Chondrocyte (in vitro differentiated cells): ENCODE measurements at places on chromosomes 16 and 17. TPM values are rescaled to one million over a fixed set of nuclear protein-coding genes. Genes with fewer than 3 reads are reported as not detected.

GRCh38 chr16:56637814-56638750 is at the start of gene MT1A:
MT1A (plus strand) TSS chr16:56638666; CDS start chr16:56638739, 73 bp downstream.
- no peak for DNase-seq

DNA sequence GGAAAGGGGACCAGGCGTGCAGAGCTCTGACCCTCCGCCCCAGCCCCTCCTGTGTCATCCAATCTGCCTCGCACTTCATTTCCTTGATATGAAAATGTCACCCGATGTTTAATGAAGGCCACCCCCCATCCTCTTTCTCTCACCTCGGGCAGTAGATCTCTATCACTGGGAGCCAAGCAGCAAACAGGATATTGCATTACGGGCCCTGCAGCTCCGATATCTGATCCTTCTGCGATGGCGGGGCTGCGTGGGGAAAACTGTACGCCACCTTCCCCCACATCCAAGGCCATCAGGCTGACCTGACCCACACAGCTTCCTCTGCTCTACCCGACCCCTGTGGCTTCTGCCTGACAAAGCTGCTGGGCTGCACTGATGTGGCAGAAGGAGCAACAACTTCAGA is 74.9 kb downstream of the DYNLRB2 start:
- no peak for DNase-seq

- DNase-seq = no peak
Measured at GRCh38 chr16:3001316-3001715, 11.4 kb upstream of the CLDN9 start.

- DNase-seq = no peak
Measured at GRCh38 chr16:75580-76501, 2.2 kb upstream of the MPG start.

- no peak for DNase-seq
Measured at GRCh38 chr17:50212121-50212843, 10.9 kb upstream of the COL1A1 start.

DNA sequence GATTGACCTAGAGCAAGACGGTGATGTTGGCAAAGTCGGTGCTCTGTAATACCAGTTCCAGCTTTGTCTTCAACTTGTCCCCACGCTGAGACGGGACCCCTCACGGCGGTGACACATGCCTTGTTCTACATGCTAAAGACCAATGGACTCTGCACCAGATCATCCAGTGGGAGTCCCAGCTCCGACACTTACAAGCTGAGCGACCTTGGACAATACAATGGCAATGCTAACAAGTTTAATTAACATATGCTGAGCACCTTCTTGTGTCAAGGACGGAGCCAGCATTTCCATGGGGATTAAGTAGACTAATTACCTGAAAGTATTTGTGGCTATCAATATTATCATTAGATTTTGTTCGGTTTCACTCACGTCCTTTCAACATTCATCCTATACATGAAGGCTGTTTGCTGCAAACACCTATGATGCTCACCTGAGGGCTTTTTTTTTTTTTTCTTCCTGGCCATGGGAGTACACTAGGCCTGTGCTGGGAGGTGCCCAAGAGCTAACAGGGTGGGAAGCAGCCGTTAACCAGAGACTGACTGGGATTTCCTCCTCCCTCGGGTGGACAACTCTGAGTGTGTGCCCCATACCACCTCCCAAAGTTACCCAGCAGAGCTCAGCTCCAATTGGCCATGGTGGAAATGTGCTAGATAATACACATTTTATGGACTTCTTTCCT is 308.6 kb upstream of the ZFHX3 start:
- DNase-seq = no peak

DNA sequence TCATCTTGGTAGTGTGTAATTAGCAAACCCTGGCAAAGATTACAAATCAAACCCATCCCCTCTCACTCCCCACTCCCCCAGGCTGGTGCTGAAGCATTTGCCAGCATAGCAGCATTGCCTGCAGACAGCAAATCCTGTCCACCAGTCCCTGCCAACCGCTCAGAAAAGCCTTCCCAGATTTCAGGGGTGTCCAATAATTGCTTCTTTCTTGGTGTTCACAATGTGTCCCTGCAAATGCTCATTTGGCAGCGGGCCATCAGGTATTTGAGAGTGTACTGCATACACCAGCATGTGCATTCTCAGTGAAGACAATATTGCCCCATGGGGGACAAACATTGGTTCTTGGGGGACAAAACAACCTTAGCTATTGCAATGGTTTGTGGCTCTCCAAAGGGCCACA is 28.2 kb downstream of the ORC6 start:
- no peak for DNase-seq

DNA sequence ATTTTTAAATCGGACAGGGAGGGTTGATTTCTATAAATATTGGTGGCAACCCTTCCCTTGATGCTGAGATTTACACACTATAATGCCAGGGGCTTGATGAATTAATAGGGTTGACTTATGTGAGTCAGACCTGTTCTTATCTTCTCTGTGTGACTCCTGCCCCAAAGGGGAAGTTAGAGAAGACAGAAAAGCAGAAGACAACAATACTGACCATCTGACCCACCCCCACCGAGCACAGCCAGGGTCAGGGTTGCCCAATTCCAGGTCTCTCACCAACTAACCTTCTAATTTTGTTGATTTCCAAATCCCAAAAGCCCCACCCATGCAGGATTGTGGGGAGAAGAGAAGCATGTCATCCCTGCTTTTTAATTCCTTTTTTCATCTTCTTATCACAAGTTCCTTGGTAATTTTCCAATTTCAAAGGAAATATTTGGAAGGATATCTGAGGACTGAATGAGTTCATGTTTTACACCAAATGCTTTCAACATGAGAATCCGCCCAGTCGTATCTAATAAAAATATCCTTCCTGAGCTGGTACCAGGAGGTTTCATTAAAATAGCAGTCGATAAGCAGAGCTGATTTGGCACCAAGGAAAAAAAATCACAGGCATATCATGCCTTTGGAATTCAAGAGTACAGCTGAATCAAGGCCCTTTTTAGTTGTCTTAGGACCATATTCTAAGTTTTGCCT is 603.4 kb upstream of the CDH11 start:
- DNase-seq = no peak

DNA sequence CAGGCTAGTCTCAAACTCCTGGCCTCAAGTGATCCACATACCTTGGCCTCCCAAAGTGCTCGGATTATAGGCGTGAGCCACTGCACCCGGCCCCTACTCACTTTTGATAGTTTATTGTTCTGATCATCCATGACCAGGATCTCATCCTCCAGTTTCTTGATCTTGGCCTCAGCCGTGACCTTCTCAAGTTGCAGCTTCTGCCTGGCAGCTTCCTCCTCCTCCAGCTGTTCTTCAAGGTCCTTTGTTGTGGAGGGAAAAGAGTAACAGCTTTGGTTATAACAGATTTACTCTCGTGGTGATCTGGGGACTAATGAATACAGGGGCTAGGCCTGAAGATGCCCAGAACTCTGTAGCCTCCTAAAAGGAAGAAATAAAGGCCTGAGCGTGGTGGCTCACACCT is 89.9 kb downstream of the NDE1 start:
- DNase-seq = no peak

DNA sequence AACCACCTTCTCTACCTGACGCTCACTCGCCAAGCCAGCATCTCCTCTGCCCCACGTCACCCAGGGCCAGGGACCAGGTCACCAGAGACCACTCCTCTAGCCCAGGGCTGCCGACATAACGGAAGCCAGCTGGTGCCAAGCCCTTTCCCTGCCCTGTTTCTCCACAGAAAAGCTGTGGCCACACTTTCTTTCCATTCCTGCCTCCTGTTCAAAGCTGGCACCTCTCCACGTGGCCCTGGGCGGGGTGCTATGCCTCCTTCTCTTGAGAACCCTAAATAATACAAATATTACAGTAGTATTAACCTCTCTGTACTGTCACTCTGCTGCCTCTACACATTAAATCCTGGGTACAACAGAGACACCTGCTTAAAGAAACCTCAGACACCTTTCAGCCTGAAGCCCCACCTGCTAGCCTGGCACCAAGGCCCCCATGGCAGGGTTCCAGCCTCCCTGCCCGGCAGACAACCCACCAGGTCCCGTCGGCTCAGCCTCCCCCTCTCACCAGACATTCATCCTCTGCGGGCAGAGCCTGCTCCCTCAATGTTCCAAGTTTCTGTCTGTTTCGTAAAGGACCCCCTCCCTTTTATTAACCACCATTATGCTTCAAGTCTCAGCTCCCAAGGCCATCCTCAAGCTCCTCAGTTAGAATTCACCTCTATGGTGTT is 62.3 kb downstream of the TIMM22 start:
- DNase-seq = peak; percentile 54

GRCh38 chr17:63075969-63076368 is 109.9 kb downstream of the TANC2 start:
- no peak for DNase-seq

- no peak for DNase-seq
Measured at GRCh38 chr16:82358161-82358560, 188.1 kb upstream of the MPHOSPH6 start.

GRCh38 chr17:81706757-81707624 is 3.8 kb downstream of the MRPL12 start:
- no peak for DNase-seq

- no peak for DNase-seq
Measured at GRCh38 chr17:17549732-17550366, 41.7 kb downstream of the PEMT start.

DNA sequence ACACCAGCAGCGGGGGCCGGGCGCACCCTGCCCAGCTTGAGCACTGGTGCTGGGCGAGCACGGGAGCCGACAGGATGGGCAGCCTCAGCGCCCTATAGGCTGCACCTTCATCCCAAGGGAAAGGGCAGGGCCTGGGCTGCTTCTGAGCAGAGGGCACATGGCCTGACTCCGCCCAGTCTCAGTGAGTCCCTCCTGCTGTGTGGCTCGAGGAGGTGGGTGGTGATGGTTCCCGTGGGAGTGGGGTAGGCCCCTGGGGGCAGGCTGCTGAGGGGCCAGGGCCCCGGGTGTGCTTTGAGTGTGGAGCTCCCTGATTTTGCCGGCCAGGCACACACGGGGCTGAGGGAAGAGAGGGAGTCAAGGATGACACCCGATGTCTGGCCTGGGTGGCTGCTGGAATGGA is 37.9 kb downstream of the TSC2 start:
- no peak for DNase-seq

- peak; percentile 93 for DNase-seq
Measured at GRCh38 chr17:62703261-62703775, 75.8 kb downstream of the MRC2 start.

DNA sequence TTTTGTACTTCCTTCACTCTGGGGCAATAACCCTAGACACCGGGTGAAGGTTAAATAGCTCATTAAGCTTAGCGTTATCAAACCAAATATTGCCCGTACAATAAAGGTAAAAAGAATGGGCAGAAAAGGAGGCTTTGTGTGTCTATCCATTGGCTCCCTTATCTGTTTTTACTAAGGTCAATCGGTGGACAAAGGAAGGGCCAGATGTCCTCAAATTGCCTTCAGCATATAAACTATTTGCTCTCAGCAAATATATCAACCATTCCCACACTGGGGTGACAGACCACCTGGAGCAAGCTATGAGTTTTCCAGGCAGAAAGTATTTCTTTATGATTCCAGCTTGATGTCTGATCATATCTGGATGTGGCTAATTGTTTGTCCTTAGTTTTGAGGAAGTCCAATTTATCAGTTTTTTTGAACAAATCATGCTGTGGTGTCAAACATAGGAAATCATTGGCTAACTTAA is 25.3 kb upstream of the WIPI1 start:
- no peak for DNase-seq

GRCh38 chr17:6487251-6488007 is 43.2 kb downstream of the PIMREG start:
- peak; percentile 62 for DNase-seq

GRCh38 chr17:32783602-32784001 is 93.3 kb downstream of the MYO1D start:
- no peak for DNase-seq

- DNase-seq = no peak
Measured at GRCh38 chr17:67862614-67863217, 37.4 kb downstream of the BPTF start.

DNA sequence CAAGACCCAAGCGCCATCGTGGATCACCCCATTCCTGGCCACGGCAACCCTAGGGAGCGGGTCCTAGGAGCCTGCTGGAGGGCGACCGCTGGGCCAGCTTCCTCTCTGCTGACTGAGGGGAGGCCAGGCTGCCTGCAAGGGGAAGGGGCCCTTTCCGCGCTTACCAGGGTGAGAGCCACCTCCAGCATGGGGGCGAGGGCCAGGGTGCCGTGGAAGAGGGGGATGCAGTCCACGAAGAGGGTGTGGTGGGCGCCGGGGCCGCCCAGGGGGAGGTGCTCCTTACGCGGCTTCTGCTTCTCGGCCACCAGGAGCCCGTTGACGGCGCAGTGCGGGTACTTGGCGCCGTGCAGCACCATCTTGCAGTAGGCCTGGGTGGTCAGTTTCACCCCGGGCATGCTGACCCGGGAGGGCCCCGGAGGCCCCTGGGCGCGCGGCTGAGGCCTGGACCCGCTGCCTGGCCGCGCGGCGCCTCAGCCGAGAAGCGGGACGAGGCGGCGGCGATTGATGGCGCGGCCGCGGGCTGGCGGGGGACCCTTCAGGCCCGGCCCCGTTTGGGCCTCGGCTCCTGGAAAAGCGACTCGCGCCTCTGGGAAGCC is 345 bp downstream of the EMC8 start:
- no peak for DNase-seq

GRCh38 chr17:20994779-20995149 is 48.0 kb downstream of the USP22 start:
- no peak for DNase-seq

DNA sequence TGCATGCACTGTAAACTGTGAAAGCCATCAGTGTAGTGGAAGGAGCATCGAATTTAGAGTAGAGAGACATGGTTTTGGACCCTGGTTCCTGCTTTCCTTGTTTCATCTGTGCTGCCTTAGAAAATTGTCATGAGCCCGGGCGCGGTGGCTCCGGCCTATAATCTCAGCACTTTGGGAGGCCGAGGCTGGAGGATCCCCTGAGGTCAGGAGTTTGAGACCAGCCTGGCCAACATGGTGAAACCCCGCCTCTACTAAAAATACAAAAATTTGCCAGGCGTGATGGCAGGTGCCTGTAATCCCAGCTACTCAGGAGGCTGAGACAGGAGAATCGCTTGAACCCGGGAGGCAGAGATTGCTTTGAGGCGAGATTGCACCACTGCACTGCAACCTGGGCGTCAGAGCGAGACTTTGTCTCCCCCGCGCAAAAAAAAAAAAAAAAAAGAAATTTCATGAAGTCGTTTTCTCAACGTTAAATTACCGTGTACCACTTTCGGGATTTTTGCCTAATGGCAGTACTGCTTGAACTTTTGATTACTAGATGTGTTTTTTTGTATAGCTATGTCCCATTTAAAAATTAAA is 912 bp downstream of the COQ7 start:
- DNase-seq = no peak

- DNase-seq = no peak
Measured at GRCh38 chr17:61063528-61063927, 336.1 kb upstream of the TBX2 start.

DCTN5 gene
- 65.9 to 69.8 TPM (median 68.0 TPM) in 3 replicates for total RNA-seq

ADORA2B gene
- total RNA-seq = 4.6 to 9.7 TPM (median 9.6 TPM) in 3 replicates

CCNF gene
- total RNA-seq = 4.9 to 7.7 TPM (median 7.6 TPM) in 3 replicates

CCL23 gene
- total RNA-seq = not detected in 3 replicates

CIBAR2 gene
- not detected in 3 replicates for total RNA-seq

STXBP4 gene
- total RNA-seq = 8.7 to 18.6 TPM (median 11.9 TPM) in 3 replicates

RFWD3 gene
- 22.3 to 32.2 TPM (median 23.2 TPM) in 3 replicates for total RNA-seq

ZNF469 gene
- total RNA-seq = 19.0 to 62.8 TPM (median 60.5 TPM) in 3 replicates

MRM3 gene
- 7.2 to 8.5 TPM (median 7.3 TPM) in 3 replicates for total RNA-seq

OTOP3 gene
- total RNA-seq = not detected in 3 replicates

CACNB1 gene
- total RNA-seq = 22.6 to 25.5 TPM (median 24.1 TPM) in 3 replicates

PRR15L gene
- total RNA-seq = not detected in 3 replicates
